Stimulated activated CD4-positive, alpha-beta T cell treated with anti-CD3 and anti-CD28 coated beads, Interleukin-2, amount 100 ng/mL, for 48 hours (primary cell): ENCODE measurements at places on chromosomes 5 and 9.

- no peak for DNase-seq
These were observed 29.8 kb upstream of the TNPO1 start for GRCh38 chr5:72786676-72787075.

GRCh38 chr5:61824396-61824795 lies 481.6 kb upstream of the KIF2A start:
- no peak for DNase-seq

DNA sequence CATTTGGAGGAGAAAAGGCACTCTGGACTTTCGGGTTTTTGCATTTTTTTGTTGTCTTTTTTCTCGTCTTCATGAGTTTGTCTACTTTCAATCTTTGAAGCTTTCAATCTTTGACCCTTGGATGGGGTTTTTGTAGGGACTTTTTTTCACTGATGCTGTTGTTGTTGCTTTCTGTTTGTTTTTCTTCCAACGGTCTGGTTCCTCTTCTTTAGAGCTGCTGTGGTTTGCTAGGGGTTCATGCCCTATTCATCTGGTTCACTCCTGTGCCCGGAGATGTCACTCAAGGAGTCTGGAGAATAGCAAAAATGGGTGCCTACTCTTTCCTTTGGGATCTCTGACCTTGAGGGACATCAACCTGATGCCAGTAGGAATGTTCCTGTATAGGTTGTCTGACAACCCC lies 378.6 kb upstream of the TYRP1 start:
- no peak for DNase-seq

GRCh38 chr9:105928416-105928815 lies 234.1 kb downstream of the TMEM38B start:
- DNase-seq, result no peak

GRCh38 chr5:160119905-160120266 lies 636 bp upstream of the PWWP2A start:
- no peak for DNase-seq

DNA sequence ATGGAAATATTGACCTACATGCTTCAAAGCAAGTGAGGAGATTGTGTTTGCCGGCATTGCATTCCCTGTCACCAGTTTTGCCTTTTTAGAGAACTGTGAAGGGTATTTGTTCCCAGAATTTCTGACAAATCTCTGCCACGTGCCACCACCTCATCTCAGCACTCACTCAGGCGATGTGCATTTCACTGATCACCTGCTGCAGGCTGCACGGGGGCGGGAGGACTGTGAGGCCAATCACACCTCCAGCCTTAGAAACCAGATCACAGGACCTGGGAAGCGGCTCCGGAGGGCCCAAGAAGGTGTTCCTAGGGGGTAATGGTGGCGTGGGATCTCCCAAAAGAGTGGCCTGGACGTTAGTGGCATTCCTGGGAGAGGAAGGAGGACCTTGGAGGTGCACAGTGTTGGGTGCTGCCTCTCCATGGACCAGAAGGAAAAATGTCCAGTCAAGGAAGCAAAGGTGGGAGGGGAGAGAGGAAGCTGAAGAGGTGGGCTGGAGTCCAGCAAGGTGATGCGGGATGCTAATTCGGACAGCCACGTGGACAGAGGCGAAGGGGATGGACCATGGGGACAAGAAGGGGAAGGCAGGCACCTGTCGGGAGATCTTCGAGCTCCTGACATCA lies 63.6 kb upstream of the OLFM1 start:
- no peak for DNase-seq

DNA sequence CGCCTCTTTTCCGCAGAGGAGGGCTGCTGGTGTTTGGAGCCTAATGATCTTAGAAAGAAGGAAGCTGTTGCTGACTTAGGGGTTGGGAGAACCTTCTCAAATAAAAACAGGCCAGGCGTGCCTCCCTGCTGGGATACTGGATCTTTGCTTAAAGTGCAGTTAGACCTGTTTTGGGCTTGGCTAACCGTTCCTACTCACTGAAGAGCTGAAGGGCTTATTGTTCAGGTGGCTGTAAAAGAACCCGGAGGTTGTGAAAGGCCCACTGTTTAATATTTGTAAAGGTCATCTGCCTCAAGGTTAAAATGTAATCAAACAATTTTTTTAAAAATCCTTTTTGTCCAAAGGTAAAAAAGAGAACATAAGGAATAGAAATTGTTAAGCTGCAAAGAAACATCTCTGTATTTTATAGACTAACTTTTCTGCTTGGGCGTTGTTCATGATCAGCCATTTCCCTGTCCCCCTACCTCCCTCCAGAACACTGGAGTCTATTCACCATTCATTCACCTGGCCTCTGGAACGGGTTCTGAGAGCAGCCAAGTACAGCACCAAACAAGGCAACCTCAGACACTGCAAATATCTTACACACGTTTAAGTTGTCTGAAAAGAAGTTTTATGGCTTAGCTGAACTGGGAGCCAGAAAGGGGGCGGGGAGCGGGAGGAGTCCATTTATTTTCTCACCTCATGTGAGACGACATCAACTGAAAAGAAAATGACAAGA lies 18.6 kb upstream of the MTMR12 start:
- DNase-seq, result no peak

GRCh38 chr5:174175716-174176268 lies 130.3 kb downstream of the NSG2 start:
- no peak for DNase-seq

DNA sequence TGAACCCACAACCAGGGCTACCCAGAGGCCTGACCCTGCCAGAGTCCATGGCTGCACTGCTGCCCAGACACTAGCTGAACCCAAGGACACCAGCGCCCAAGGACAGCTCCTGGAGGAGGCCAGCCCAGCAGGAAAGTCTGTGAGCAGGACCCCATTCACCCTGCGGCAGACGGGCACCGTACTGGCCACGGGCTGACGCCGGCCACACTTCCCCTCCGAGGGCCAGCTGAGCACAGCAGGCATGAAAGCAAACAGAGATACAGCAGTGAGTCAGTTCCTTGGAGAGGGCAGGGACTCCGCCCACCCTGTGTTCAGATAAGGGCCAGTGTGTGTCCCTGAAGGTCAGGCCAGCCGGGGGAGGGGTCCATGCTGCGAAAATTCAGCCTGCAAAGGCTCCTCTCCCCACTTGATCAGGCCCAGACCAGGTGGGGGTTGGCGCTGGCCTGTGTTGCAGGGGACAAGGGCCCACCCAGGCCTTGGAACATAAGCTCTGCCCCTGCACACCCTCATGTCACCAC lies 3.2 kb downstream of the RNF208 start:
- no peak for DNase-seq

DNA sequence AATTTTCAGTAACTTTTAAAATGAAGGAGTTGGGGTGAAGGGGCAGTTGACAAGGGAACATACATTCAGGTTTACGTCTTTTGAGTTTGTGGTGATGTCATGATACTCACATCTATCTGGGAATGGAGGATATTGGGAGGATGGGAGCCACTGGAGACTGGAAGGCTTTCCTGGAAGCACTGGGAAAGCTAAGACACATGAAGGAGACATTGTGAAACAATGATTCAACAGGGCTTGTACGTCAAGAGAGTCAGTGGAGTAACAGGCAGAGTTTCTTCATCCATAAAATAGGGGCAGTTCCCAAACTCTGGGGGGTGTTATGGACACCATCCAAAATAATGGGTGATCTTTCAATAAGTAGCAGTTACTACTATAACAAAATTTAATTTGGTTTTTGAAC lies 572.8 kb downstream of the CCDC171 start:
- no peak for DNase-seq

DNA sequence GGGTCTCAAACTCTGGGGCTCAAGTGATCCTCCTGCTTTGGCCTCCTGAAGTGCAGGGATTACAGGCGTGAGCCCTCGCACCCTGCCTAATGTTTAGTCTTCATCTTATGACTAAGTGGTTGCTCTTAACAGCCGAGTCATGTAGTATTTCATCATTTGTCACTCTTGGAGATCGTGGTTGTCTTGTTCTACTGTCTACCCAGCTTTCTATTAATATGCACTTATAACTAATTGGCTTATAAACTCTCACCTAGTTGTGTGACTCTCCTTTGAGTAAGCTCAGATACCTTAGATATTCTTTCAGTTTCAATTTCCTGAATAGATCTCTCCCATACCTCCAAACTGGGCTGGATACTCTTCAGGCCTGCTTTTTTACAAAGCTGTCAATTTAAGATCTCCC lies 19.9 kb downstream of the SLC44A1 start:
- DNase-seq, result no peak

DNA sequence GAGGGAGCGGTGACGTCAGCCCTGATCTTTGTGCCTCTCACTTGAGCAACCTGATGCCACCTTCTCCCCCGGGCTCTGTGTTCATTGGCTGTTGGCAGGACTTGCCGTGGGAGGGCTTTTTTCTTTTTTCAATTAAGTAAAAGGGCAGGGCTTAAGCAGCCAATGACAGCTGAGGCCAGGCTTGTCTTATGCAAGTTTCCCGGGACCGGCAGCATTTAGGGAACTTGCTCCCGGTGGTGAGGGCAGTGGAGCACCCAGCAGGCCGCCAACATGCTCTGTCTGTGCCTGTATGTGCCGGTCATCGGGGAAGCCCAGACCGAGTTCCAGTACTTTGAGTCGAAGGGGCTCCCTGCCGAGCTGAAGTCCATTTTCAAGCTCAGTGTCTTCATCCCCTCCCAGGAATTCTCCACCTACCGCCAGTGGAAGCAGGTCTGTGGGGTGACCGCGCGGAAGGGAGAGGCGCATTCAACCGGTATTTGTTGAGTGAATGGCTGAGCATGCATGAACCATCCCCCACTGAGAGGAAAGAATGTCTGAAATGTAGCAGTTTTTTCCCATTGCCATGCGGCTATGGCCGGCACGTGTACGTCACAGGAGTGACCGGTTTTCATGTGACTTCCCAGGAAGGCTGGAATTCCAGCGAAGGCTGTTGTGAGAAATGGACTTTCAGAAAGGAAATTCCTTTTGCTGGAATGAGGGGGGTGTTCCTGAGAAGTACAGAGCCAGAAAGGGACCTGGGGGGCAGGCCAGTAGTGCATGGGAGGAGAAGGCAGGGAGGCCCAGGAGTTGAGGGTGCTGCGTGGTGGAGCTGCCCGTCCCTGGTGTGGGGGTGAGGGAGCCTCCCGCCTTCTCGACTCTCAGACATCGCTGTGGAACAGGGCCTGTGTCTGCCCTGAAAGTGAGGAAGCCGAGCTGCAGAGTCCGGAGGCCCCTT lies 29.0 kb downstream of the PTGES2 start:
- no peak for DNase-seq

GRCh38 chr5:116305899-116306298 lies 221.1 kb downstream of the COMMD10 start:
- DNase-seq, result no peak

- no peak for DNase-seq
These were observed 3.2 kb downstream of the TEK start for GRCh38 chr9:27112235-27112634.
